Heart right ventricle (tissue), 16 donors: ENCODE measurements at places on chromosomes 7 and 10.
A peak's percentile ranks its signal among the peaks of the same experiment; 100 is the strongest.

GRCh38 chr10:110296966-110297365, 7.8 kb downstream of the SMNDC1 start:
- no peak for DNase-seq

DNA sequence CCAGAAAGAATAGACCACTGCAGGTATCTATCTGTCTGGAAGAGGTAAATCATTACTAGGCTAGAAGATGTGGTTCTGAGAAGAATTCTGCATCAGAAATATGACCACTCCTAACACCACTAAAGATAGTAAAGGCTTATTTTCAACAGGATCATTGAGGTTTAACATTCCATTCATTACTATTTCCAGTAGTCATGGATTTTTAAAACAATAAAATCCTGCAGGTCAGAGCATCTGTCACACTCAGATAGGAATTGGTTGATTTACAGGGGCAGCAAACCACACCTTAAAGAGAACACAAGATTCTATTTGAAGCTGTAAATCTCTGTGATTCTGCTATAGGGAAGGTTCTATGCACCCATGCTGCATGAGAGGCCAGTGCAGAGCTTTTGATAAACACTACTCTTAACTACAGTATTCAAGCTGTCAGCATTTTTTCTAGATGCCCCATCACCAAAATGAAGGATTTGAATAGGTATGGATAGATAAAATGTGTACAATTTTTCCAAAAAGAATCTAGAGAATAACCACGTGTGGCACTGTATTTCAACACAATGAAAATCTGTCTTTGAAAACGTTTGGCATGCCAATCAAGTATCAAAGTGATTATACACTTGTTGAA, 14.6 kb downstream of the LRRC17 start:
- DNase-seq: no peak

DNA sequence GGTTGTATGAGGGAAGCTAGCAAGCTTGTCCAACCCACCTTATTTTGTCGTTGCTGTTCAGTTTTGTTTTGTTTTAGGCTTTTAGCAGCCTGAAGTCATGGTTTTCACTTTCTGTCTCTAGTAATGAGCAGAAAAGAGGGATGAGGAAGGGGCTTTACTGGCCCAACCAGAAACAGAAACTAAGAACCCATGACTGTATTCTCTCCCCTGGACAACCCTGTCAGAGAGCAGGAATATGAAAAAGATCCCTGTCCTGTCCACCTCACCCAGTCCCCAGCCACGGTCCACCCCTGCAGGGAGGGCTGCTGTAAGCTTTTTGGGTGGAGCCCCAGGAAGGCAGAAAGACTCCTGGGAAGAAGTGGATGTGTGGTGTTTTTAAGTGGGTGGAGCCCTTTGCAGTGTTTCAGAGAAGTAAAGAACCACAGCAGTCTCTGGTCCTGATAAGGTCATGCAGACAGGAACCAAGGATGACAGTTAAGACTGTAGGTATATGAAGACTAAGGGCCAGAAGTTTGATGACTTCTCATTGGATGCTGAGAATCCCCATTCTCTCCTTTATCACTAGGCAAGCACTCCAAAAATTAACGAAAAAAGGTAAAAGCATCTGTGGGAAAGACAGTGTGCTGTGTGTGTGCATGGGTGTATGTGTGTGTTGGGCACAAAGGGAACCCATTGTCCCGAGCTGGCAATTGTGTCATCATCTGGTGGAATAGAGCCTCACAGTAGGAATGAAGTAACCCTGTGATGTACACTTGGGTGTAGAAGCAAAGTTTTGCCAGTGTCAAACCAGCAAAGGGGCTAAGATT, 13.8 kb downstream of the MRPL32 start:
- DNase-seq: no peak

GRCh38 chr10:9850415-9850814, 1167.3 kb upstream of the CELF2 start:
- no peak for DNase-seq

DNA sequence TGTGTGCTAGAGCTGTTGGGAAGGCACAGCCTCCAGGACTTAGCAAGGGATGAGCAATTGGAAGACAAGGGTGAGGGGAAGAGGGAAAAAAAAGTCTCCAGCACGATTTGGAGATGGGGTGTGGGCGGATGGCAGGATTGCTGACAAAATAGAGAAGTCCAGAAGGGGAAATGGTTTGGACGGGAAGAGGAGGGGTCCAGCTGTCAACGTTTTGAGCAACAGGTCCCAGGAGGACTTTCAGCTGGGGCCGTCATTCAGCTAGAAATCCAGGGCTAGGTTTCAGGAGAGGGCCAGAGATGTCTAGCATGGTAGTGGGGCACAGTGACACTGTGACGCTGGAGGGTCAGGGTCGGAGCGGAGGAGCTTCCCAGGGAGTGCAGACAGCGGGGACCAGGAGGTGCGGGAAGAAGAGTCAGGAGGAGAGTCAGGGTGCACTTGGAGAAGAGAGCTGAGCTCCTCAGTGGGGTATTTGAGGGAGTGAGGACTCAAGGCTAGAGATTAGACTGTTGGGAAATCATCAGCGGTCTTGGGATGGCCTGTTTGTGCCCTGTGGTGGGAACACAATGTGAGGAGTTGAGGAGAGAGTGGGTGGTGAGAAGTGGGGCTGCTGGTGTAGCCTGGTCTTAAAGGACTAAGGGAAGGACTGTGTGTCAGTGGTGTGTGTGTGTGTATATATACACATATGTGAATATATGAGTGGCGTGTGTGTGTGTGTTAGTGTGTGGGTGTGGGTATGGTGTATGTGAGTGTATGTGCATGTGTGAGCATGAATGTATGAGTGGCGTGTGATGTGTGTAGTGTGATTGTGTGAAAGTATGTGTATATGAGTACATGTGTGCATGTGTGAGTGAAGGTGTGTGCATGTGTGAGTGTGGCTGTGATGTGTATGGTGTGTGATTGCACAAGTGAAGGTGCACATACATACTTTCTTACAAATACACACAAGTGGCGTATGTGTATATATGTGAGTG, 3.8 kb downstream of the ZYX start:
- no peak for DNase-seq

DNA sequence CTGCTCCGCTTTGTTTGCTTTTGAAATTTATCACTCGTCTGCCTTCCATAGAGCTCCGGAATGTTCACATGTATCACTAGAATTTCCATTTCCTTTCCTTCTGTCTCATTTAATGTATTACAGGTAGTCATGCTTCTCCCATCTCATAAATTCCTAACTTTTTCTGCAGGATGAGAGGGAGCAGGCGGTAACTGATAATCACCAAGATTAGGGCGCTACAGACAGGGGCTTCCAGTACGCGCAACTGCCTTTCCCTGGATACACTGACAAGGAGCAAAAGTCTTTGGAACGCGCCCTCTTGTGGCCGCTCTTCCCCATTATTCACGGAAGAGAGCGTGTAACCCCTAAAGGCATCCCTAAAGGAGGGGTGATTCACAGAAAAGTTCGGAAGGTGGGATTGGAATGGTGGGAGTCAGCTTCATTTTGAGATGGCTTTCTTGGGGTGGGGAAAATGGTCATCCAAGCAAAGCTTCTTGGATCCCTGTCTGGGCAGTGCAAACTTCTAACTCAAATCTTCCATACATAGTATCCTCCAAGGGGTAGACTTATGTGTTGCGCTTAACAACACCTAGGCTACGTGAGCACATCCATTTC, 6.5 kb downstream of the INHBA start:
- peak; percentile 72 for DNase-seq

DNA sequence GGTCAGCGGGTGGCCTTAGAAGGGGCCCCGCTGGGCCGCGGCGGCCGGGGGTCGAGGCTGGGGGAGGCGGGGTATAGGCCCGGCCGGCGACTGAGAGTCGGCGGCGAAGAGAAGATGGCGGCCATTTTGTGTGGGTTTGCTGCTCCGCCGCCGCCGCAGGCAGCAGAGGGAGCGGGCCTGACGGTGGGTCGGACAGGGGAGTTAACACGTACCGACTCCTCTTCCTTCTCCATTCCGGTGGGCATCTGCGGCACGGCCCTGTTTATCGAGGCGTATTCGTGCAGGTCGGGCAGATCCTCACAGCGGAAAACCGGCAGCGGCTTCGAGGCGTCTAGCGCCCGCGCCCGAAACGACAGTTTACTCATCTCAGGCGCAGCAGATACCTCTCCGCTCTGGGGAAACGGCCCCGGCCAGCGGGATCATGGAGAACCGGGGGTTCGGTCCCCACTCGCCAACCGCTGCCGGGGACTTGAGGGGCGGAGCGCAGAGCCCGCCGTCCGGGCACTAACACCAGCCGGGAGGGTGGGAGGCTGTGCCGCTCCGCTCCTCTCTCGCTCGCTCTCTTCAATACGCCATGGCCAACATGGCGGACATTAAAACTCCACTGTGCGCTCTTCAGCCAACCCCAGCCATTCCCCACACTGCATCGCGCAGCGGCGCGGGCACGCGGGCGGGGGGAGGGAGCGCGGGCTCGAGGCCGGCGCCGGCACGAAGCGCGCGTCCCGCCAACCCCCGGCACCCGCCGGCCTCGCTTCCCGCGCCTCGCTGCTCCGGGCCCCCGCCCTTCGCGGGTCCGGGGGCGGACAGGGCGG, at the start of gene EPC1:
Gene EPC1 (minus strand): TSS at position 608 of the 812 bp plus-strand sequence. CDS start 243 bp downstream, at position 365.
- DNase-seq: peak; percentile 91

GRCh38 chr7:117217106-117218035, 105.5 kb downstream of the WNT2 start:
- DNase-seq: no peak

DNA sequence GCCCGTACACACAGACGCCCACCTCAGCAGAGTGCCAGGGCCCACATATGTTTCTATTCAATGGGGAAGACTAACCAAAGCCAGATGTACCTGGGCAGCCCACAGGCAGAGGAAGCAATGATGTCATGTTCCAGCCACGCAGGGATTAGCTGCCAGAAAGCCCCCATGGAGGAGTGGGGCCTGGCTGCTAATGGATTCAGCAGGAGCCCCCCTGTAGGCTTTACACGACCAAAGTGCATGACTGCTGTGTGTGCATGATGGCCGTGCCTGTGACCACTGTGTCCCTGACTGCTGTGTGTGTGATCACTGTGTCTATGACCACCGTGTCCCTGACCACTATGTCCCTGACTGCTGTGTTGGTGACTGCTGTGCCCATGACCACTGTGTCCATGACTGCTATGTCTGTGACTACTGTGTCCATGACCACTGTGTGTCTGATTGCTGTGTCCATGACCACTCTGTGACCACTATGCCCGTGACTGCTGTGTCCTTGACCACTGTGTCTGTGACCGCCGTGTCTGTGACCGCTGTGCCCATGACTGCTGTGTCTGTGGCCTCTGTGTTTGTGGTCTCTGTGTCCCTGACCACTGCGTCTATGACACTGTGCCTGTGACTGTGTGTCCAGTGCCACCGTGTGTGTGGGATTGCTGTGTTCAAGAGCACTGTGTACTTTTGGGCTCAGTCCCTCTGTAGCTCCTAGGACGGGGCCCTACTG, 409.3 kb downstream of the RPS24 start:
- no peak for DNase-seq

DNA sequence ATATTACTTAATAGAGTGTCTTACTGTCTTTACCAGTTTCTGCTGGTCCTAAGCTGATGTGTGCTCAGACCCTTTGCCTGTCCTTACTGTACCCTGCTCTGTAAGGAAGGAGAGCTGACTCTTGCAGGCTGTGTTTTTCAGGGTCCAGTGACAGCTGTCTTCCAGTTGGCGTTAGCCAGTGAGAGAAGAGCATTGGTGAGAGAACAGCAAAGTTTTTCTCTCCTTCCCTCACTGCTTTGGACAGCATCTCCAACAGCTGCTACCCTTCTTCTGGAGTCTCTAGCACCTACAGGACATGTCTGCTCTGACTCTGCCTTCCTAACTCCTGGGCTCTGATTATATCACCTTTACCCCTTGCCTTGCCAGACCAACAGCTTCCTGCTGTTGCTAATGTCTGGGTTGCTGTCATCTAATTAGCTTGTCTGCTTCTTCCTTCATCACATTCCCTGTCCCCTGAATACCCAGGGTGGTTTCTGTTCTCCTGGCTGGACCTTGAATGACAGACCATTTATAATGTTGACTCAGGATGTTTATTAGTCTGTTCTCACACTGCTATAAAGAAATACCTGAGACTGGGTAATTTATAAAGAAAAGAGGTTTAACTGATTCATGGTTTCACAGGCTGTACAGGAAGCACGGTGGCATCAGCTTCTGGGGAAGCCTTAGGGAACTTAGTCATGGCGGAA, 23.5 kb upstream of the PANK1 start:
- no peak for DNase-seq

DNA sequence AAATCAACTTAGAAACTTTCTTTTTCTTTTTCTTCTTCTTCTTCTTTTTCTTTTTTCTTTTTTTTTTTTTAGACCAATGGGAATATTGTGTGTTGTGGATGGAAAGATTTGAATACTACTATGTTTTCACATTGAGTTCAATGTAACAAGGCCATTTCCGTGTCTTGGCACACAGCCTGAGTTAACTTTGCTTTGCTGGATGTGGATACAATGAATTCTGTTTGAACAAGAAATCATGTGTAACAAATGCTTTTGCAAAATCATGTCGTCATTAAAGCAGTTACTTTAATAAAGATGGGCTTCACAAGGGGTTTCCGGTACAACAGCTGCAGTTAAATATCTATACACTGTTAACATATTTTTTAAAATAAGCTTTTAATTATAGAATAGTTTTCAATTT, 13.5 kb upstream of the ENTPD1 start:
- no peak for DNase-seq

DNA sequence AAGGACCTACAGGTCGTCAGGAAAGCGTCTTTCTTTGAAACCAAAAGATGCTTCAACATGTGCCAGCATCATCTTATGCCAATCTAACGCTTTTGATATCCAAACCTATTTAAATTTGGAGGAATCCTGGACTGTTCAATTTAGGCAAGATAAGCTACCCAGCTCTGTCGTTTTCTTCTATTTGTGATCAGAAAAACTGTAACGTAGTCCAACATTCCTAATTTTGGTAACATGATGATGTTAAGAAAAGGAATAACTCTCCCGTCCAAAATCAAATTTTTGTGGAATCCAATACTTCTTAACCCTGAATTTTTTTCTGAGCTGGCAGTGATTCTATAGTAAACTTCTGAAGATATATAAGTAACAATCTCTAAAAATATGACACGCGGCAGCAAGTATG, 93.3 kb upstream of the MKX start:
- no peak for DNase-seq

DNA sequence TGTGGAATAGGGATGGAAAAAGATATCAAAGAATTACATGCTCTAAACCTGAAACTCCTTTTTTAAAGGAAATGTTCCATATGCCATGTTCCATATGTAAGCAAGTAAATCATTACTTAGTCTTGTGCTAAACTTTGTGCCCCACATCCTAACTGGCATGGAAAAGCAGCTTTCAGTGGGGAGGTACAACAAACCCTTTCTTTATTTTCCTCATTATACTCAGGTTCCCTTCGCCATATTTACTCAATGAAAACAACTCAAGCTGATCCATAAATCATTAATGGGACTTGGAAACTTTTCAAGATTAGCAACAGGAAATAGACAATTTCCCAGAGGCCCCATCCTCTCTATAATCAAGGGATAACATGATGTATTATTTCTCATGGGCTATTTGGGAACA, 56.0 kb downstream of the GSAP start:
- DNase-seq: no peak

GRCh38 chr10:99315853-99316252, 13.3 kb upstream of the CNNM1 start:
- DNase-seq: no peak

DNA sequence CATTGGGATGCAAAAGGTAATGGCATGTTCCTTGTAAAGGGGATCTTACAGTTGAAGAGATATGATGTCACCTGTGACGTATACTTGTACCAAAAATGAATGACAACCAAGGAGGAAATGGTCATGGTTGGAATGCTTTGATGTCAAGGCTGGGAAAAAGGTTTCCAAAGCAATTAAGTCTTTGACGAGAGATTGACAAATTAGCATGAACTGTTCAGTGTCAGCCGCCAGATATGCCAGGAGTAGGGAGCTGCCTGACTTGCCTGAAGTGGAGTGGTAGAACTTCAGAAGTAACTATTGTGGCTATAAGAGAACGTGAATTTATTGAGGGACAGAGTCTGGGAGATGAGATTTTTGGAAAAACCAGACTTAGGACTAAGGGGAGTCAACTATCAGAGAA, 88.1 kb downstream of the SEPTIN7 start:
- DNase-seq: no peak
